Nephron progenitor cell (in vitro differentiated cells): ENCODE measurements at places on chromosomes 16 and 17.

- no peak for DNase-seq
These were observed 98.0 kb downstream of the CYTH1 start for GRCh38 chr17:78684026-78684425.

- no peak for DNase-seq
These were observed 134.1 kb upstream of the TOX3 start for GRCh38 chr16:52680993-52681392.

- no peak for DNase-seq
These were observed 624.4 kb upstream of the C16orf82 start for GRCh38 chr16:26442321-26442720.

DNA sequence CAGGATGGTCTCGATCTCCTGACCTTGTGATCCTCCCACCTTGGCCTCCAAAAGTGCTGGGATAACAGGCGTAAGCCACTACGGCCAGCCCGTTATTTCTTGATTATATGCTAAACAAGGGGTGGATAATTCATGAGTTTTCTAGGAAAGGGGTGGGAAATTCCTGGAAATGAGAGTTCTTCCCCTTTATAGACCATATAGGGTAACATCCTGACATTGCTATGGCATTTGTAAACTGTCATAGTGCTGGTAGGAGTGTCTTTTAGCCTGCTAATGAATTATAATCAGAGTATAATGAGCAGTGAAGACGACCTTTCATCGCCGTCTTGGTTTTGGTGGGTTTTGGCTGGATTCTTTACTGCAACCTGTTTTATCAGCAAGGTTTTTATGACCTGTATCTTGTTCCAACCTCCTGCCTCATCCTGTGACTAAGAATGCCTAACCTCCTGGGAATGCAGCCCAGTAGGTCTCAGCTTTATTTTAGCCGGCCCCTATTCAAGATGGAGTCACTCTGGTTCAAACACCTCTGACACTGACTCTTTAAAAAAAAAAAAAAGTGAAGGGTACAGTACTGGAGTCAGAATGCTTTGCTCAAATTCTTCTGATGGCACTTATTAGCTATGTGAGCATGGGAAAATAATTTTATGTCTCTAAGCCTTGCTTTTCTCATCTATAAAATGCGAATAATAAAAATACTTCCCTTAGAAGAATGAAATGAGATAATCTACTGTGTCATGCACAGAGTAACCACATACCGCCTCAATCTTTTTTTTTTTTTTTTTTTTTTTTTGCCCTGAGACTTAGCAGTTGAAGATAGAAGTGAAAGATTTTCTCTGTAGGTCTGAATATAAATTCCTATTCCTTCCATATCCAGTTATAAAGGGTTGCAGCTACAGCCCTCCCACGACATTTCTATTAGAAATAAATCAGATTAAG, 5.1 kb upstream of the CALCOCO2 start:
- DNase-seq: no peak

- no peak for DNase-seq
These were observed 40.3 kb downstream of the AP2B1 start for GRCh38 chr17:35627417-35627816.

- DNase-seq: no peak
These were observed 5.4 kb downstream of the DCAF7 start for GRCh38 chr17:63555500-63556156.
